ENCODE measurements at places on chromosomes 3 and 15.

DNA sequence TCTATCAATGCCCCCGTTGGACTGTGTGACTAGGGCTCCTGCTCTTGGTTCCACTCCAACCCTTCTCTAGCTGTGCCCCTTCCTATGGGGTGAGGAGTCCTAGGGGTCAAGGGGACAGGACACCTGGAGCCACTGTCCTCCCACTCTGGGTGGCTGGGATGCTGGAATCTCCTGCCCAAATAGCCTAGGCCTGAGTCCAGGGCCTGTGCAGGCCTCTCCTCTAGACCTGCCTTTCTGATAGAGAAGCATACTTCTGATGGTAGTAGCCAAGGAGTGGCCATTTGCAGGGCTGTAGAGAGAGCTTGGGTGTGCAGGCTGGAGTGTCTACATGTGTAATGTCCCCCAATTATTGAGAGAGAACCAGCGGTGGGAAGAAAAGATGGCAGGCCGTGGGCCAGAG is 54.2 kb downstream of the ITGA11 start:
- DNase-seq, result no peak

- no peak for DNase-seq
Measured at GRCh38 chr3:111366515-111366914, 175.5 kb upstream of the CD96 start.

GRCh38 chr3:22288756-22289155 is 537.7 kb upstream of the ZNF385D start:
- DNase-seq, result no peak

DNA sequence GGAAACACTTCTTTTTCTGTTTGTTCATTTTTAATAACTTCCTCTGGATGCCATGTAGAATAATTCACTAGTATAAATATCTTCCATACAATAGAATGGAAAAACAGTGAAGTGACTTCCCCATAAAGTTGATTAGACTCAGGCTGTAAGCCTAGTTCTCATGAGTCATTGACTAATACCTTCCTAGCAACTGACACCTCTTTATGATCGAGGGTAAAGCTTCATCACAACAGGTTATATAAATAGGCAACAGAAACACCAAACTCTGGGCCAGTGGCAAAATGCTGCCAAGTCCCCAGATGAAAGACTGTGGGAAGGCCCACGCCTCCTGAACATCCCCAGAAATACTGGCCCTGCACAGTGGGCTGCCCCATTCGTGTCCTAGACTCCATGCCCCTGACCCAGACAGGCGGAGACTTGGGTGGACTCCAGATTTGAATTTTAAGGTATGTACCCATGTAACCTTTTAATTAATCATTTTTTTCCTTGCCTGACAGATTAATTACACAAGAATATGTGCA is 71.3 kb upstream of the TBC1D23 start:
- DNase-seq, result no peak

DNA sequence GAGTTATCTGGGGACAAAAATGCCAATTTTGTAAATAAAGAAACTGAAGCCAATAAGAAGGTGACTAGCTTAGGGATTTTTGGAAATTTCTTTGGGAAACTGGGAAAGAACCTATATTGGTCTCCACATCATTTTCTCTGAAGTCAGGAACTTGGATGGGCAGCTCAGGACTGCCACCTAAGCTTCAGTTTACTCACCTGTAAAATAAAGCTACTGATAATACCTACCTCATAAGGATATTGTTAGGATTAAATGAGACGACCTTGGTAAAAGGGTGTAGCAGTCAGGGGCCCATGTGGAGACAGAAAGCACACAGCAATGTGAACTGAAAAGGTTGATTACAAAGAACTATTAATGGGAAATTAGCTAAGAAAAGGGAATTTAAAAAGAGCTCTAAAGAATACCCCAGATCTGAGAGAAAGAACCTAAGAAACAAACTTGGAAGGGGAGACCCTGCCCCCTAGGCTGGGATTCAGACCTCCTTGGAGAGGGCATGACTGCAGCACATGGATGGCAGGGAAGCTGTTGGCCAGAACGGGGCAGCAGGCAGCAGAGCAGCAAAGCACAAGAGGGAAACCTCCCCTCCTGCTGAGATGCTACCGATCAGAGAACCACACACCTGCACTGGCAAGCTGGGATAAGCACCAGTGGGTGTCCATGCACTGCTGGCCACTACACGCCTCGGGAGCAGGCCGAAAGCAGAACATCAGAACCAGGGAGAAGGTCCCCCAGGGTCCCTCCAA is 83.7 kb upstream of the THBS1 start:
- DNase-seq, result no peak

- no peak for DNase-seq
Measured at GRCh38 chr15:58444056-58444455, 12.3 kb downstream of the LIPC start.

GRCh38 chr3:74149466-74149865 is 465.0 kb downstream of the CNTN3 start:
- no peak for DNase-seq

GRCh38 chr3:37907906-37908305 is 46.2 kb downstream of the CTDSPL start:
- no peak for DNase-seq

DNA sequence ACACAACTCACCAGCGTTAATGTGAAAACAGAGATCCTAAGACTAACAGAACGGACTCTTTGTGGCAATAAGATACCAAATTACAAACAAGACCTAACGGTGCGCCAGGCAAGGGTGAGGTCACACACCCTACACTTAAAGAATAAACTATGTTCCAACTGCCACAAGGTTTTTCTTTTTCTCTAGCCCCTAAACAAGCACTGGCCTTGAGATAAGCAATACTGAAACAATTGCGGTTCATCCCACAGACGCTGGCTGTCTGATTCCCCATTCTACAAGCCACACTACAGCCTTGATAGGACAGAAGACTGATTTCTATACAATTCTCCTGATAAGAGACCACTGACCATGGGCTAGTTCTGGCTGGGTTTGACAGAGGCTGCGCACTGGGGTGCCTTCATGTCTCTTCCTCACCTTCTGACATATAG is 20.5 kb upstream of the LIMD1 start:
- DNase-seq, result no peak

GRCh38 chr3:129050556-129051295 is 9.9 kb upstream of the GP9 start:
- DNase-seq, result no peak

DNA sequence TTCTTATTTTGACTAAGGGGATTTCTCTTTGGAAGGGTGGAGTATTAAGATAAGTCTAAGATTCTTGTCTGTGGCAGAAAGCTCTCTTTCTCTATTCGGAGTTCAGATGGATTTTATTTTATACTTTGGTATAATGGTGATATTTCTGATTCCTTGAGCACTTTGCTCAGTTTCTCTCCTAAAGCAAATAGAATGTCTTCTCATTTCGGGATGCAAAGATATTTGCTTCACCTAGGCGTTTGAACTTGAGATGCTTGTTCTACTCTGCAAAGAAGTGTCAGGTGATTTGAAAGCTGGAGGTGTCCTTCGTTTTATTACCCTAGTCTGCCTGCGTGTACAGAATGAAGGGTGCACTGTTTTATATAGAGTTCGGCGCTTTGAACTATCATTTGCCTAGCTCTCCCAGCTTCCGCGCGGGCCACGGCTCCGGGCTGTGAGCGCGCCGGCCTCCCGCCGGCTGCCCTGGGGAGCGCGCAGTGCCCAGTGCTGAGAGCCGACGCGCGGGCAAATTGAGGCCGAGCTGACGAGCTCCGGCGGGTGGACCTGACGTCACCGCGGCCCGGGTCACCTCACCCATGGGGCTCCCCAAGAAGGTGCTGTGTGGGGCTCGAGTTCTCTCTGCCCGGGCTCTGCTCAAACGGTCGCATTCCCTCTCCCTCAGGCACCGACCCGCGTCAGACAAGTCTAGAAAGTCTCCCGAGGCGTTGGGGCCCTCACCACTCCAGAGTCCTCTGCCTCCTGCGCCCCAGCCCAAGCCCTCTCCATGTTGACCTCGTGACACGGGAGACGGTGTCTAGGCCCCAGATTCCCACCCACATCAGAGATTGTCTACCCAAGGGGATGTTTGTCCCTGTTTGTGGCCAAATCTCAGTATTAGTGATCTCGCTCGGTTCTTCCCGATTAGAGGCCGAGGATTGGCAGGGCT is 7.5 kb downstream of the SOX2 start:
- peak; percentile 9 for DNase-seq

DNA sequence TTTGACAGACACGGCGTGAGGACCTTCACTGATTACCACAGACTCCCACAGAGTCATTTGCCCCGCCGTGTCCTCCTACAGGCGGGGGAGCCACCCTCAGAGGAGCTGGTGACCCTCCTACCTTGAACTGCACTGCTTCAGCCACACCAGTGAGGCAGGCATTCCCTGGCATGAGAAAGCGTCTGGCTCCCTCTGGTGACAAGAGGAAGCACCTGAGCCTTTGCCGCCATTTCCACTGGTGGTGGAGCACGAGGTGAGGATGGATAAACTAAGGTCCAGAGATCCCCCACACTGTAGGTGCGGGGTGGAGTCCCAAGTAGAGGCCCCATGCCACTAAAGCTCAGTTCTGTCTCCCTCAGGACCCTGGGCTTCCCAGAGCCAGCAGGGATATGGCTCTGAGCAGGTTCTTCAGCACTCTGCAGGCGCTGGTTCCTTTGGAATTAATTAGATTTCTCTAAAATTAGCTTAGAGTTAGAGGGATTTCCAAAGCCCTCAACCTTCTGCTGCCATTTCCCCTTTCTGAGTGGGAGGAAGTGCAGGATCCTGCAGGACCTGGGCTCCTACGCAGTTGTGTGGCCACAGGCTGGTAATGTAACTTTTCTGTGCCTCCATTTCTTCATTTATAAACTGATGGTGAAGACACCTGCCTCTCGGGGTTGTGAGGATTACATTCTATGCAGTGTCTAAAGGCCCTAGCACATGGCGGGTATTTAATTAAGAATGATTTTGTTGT is 224.0 kb downstream of the SLCO3A1 start:
- peak; percentile 22 for DNase-seq

DNA sequence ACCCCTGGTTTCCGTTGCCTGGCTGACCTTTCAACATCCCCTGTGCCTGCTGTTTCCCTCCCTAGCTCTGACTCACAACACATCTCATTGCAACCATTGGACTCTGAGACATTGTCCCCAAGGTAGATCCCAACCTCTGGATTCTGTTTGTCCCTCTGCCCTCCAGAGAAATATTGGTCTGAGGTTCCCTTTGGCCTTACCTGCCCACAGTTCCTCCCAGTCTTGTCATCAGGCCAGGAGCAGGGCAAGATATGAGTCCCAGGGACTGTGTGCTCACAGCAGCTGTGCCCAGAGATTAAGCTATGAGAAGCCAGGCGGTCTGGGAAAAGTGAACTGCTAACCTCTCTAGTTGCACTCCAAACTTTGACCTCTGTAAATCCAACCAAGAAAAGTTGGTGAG is 168.2 kb upstream of the NR2F2 start:
- no peak for DNase-seq

GRCh38 chr3:58333206-58334012 is 717 bp downstream of the PXK start:
- DNase-seq, result peak; percentile 75
